T-helper 1 cell (primary cell): ENCODE measurements at places on chromosomes 3 and 15.

- no peak for DNase-seq
These were observed 290.1 kb downstream of the MFSD1 start for GRCh38 chr3:159091936-159092335.

DNA sequence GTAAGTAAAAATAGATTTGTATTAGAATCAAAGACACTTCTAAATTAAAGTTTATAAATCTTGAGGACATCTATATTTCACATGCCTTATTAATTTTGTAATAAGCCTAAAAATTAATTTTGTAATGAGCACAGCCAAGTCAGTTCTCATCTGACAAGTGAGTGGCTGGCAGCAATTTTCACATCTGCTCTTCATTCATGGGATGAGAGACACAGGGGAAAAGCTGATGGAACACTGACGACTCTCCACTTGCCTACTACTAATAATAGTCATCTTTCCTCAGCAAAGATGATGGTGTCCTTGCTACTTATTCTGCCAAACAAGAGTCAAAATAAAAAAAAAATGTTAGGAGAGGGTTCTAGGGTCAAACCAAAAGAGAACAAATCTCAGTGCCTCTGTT, 14.4 kb upstream of the CMSS1 start:
- DNase-seq, result no peak

GRCh38 chr15:88419830-88420229, 47.4 kb downstream of the MRPL46 start:
- no peak for DNase-seq

DNA sequence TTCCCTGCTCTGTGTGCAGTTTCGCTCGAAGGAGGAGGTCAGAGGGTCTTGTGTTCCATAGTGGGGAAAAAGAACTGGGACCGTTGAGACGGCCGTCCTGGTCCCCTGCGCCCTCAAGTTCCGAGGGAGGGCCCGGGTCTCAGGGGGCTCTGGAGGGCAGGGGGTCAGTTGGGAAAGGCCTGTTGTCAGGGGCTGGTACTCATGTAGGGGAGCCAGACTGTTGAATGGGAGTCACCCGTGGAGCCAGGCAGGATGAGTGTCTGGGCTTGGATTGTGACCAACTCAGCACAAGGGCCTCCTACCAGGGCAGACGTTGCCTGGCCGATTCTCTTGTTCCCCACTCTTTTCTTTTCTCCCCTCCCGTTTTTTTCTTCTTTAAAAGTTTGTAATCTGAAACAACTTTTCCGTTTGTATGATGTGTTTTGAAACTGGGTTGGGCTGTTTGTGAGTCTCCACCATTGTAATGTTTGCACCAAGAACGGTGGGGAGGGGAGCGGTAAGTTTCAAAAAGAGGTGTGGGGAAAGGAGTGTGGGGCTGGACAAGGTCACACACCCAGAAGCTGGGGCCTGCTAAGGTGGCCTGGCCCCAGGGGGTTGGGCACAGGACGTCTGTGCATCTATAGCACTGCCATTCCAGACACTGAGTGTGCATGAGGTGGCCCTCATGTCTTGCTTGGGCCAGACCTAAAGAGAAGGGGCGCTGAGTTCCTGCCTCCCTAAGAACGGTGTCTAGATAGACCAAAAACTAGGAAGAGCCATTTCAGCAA, 1.1 kb downstream of the CMTM7 start:
- DNase-seq, result peak; percentile 8

DNA sequence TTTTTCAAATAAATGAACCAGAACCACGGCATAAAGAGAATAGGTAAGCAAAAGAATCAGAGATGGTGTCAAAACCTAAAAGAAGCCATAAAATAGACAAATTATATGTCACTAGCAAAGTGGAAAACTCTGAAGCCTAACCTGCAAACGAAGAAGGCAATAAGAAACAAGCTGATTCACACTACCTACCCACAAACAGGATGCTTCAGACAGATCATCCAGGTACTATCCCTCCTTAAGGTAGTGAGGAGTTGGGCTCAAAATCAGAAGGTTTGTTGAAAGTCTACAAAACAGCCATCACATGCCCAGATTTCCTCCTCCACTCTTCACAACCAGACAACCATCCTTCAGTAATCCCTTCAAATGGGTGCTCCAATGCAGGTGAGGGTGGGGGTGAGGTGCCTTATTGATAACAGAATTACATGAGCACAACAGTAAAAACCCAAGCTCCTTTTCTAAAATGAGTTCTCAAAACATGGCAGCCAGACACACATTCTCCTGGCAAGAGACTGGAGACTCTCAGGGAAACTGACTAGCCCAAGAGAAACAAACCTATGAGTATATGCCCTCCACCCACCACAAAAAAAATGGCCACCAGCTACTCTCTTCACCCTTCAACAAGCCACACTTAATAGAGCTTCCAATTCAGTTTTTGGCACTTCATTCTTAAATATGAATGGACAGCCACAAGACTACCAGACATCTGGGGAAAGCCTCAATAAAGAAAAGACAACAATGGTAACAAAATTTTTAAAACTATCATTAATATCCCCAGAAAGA, 6.4 kb downstream of the KPNA1 start:
- DNase-seq, result no peak

GRCh38 chr3:65894679-65895453, 143.9 kb downstream of the MAGI1 start:
- DNase-seq, result no peak

DNA sequence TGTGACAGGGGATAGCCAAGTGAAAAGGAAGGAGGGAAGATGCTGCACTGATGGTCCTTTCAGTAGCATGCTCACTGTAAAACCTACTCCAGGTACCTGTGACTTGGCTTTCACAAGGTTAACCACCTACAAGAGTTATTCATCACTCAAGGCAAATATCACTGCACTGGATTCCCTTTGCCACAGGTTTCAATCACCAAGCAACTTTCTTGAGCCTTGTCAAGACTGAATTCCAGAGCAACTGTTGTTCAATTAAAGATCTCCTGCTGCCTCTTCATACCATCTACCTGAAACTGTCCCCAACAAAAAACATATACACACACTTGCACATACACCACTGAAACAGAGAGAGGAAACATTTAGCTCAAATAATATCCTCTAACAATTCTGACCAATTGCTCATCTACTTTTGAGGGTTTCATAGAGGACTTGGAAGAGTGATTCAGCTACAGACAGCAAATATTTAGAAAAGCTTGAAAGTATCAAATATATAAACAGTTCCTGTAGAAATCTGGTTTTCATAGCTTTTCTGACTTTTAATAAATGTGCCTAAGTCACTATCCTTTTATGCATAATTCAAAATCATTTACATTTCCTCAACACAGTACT, 6.5 kb downstream of the IGF2BP2 start:
- DNase-seq, result no peak

- DNase-seq, result no peak
These were observed 18.0 kb upstream of the DNAJC13 start for GRCh38 chr3:132399054-132399929.

DNA sequence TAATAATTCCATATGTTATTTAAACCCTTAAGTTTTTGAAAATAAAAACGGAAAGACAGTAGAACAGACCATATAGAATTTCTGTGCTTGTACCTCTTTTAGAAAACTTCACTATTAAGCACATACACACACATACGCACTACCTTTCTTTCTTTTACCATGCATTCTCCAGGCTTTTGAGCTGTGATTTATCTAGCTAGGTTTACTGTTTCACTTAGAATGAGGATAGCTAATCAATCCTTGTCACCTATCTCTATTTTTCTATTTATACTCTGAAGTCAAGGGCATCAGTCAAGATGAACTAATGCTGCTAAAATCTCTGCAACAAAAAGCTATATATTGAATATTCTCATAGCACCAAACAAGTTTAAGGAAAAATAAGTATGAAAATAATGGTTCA, 43.2 kb downstream of the GOLIM4 start:
- DNase-seq, result no peak

GRCh38 chr3:23994244-23994569, 49.1 kb downstream of the NR1D2 start:
- no peak for DNase-seq

- no peak for DNase-seq
These were observed 12.2 kb upstream of the CHSY1 start for GRCh38 chr15:101264011-101264410.

DNA sequence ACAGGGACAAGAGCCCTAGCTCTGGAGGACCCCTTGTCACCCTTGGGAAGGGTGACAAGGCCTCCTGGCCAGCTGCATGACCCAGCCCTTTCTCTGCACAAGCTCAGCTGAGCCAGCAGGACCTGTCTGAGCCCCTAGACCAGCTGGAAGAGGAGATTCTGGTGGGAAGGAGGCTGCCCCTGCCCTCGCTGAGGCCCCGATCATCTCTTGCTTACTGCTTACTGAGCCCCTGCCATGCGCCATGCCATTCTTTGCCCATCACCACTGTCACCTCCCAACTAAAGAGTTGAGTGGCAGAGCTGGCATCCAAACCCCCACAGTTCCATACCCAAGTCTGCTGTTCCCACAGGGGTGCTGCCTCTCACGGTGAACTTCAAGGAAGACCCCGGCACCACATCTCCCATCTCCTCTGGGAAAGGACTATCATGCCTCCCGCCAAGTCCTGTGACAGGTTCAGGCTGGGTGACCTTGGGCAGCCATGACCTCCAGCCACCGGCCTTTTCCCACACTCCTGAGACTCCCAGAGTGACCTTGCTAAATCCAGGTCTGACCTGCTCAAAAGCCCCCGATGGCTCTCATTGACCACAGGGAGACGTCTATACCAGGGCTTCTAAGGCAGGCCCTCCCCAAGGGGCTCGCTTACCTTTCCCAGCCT, 34.0 kb downstream of the ACSBG1 start:
- no peak for DNase-seq

- no peak for DNase-seq
These were observed 639.4 kb upstream of the TBL1XR1 start for GRCh38 chr3:177836671-177837070.

DNA sequence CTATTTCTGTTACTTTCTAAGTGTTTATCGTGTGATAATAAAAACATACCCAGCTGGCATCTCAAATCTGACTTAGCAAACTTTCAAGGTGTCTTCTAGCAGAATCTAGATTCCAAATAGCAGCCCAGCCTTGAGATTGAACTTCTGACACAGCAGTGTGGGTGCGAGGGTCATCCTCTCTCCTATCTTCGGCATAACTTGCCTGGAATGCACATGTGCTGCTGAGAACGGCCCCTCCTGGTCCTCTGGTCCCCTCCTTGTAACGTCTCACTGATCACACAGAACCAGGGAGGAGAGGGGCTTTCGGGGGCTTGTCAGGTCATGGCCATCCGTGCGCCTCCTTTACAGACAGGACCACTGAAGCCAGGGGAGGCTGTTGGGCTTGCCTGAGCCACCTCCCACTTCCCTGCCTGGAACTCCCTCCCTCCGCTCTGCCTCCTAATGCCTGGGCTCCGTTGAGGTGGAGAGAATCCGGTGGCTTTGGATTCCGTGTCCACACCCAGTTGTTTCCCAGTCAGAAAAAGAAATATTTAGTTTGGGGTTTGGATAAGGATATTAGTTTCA, 344.4 kb upstream of the C2CD4B start:
- DNase-seq, result no peak

DNA sequence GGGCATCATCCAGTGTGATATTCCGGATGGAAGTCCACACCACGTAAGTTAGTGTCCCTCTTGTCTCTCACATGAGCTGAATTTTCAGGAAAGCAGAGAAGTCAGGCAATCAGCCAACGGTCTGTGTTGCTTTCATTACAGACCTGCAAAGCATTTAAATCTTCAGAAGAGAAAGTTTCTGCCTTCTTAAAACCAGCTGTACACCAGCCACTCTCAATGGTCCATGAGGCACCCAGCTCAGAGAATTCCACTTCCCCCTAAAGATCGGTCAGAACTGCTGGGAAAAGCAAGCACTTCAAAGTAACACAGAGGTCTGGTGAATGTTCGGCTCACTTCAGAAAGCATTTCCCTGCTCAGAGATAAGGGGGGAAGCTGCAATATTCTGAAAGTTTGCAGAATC, 903.7 kb downstream of the EPHA3 start:
- no peak for DNase-seq

DNA sequence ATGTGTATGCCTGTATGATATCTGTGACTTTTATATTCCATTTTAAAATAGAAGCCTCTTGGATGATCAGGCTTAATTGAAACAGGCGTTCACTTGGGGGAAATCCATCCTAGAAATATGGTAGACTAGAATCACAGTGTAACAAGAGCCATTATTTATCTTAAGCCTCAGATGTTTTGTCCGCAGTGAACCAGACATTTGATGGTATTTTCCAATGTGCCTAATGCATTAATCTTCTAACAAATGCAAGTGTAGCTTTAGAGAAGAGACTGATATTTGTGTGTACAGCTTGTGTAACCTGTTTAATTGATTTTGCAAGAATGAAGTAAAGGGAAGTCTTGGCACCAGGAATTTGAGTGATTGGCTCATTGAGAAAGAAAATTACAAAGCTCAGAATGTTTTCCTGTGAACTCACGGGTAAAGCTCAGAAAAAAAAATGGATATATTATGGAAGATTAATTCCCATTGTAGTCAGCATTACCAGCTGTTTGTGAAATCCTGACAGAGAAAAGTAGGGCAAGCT, 155.7 kb downstream of the SV2B start:
- DNase-seq, result no peak

DNA sequence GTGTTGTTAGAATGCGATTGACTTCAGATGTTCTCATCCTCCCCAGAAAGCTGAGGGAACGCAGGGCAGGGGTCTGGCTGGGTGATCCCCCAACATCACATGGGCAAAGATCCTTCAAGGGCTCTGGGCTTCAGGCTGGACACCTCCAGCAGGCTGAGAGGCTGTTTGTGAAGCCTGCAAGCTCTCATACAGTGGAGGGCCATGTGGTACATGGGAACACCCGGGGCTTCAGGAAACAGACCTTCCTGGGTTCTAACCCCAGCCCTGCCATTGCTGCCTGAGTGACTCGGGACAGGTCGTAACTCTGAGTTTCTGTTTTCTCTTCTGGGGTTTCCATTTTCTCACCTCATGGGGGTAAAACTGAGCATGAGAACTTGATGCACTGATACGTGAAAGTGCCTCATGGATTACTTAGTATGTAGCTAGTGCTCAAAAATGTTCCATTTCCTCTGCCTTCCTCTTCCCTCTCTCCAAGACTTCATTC, 81.2 kb downstream of the TLE3 start:
- no peak for DNase-seq

DNA sequence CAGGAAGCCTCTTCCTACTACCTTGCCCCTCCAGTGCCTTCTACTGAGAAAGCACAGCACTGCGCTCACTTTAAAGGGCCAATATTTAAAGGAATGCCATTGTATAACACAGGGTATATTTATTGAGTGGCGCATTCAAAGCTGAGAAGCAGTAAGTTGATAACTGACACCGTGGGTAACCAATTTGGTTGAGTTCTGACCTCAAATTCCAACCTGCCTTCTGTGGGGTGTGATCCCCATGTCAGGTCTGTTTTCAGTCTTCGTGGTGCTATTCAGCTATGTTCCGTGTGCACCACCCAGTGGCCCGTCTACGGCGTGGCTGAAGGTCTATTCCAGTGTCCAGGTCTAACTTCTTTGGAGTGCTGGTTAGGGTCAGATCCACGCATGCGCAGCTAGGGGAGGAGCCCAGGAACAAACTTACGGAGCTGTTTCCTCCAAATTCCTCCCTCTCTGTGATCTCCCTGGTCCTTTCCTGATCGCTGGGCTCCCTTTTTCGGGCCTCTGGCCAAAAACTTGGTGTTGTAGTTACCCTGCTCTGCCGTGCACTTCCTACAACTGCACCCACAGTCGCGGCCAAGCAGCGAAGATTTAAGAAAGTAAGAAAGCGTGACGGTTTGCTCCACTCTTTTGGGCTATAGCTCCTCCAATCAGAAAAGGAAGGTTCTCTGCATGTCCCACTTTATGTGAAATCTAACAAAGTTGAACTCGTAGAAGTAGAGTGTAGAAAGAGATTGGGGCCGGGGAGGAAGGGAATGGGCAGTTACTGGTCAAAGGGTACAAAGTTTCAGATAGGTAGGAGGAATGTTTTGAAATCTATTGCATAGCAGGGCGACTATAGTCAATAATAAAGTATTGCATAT, 7.7 kb downstream of the LRRC2 start:
- DNase-seq, result peak; percentile 59

- no peak for DNase-seq
These were observed 199.3 kb downstream of the MEIS2 start for GRCh38 chr15:36901012-36901411.
